ENCODE measurements at places on chromosomes 5 and 9.

DNA sequence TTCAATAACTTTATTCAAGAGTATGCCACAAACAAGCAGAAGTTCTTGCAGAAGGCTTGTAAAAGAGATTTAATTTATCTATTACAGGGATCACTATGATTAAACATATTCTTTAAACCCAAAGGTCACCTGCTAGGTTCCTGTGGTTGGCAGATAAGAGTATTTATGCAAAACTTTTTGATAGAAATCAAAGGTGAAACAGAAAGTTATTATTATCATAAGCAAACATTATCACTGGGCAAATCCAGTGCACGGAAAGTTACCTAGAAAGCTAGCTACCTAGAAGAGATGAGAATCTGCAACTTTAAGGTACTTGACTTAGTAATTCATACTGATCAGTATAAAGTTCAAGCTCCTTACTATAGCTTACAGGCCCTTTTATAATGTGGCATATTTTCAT lies 3.2 kb downstream of the STARD4 start:
- DNase-seq: no peak

DNA sequence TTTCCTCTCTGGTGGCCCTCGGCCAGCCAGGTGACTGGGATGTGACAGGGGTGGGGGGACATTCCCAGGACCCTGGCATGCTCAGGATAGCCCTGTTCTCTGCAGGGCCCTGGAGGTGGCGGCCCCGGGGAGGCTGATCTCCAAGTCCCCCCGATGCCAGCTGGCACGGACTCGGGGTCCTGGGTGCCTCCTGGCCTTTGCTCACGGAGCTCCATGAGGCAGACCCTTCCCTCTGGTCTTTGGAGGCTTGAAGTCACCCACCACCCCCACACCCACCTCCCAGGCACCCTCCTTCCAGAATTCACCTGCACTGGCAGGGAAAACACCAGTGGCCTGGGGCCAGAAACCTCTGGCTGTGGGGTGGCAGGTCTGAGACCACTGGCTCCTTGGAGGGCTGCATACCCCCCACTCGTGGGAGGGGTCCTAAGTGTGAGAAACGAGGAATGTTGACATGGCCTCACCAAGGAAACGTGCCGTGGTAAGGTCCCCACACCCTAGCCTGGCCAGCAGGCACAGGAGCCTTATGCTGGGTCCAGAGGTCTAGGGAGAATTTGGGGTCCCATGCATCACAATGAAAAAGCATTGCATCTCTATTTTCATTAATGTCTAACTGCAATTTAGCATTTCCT lies 130.8 kb upstream of the FAM120A start:
- DNase-seq: no peak

GRCh38 chr5:132230871-132231270 lies 3.2 kb upstream of the P4HA2 start:
- no peak for DNase-seq

DNA sequence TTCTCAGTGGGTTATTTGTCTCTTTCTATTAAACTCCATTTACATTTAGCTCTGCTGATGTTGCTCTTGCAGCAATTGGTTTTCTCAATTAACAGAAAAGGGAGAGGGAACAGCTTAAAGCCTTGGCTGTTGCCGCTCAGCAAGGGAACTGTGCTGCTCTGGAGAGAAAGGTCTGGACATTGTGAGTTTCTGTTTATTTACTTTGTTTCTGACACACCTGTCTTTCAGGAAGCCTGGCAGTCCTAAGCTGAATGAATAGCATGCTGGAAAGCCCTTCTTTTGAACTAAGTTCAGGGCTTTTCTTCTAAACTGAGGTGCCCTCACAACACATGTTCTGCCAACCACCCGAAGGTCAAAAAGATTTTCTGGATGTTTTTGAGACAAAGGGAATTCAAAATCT lies 491.9 kb downstream of the PDE4D start:
- DNase-seq: no peak

- peak; percentile 81 for DNase-seq
These were observed 15.2 kb downstream of the PTGES start for GRCh38 chr9:129737479-129738274.

- no peak for DNase-seq
These were observed 105.0 kb downstream of the ACTL7B start for GRCh38 chr9:108750661-108751215.

- DNase-seq: no peak
These were observed 77.9 kb downstream of the CDH18 start for GRCh38 chr5:19910136-19910535.

GRCh38 chr5:133322743-133323142 lies 270.9 kb downstream of the HSPA4 start:
- DNase-seq: no peak

DNA sequence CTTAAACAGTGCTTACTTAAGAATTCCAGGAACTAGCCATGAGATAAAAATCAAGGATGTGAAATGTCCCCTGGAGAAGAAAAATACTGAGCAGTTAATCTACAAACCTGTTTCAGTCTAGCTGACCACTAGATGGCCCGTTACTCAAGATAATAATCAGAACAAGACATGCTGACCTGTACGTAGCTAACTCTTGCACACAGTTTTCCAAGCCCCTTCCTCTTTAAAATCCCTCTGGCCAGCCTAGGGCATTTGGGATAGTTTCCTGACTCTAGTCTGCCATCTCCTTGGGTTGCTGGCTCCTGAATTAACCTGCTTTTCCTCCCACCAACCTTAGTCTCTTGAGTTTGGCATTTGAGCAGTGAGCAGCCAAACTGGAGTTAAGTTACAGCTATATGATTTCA lies 59.2 kb upstream of the TRAF1 start:
- no peak for DNase-seq

DNA sequence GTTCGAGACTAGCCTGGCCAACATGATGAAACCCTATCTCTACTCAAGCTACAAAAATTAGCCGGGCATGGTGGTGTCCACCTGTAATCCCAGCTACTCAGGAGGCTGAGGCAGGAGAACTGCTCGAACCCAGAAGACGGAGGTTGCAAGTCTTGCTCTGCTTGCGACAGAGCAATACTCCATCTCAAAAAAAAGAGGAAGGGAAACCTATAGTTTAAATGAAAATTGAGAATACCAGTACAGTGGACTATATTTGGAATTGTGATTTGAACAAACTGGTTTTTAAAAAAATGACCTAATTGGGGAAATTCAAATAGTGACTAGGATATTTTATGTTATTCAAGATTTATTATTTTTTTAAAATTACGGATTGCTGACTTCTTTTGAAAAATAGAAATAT lies 33.2 kb downstream of the DIAPH1 start:
- no peak for DNase-seq

- no peak for DNase-seq
These were observed 36.4 kb downstream of the NR4A3 start for GRCh38 chr9:99858087-99858486.

- DNase-seq: peak; percentile 37
These were observed 15.5 kb downstream of the TRIM7 start for GRCh38 chr5:181189363-181189961.

DNA sequence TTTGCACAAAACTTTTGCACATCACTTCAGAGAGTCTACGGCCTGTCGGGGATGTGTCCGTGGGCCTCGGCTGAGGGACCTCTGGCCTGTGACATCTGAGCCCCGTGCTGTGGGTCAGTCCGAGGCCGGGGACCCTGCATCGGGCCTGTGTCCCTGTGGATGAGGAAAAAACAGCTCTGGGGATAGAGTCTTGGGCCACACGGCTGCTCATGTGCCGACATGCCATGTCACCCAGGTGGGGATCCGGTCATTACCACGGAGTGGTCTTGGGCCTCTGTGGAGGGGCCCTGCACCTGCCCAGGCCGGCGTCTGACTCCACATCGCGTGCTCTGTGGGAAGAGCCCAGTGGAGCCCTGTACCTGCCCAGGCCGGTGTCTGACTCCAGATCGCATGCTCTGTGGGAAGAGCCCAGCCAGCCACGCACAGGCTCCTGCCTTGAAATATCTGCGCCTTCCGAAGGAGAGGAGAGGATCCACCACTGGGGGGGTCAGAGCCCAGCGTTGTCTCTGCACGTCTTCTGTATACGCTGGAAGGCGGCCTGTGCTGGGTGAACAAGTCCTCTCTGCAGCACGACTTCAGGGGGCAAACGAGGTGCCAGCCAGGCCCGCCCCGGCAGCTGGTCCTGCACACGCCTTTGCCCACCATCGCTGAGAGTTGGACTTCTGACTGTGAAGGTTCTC lies 27.5 kb upstream of the IRX4 start:
- no peak for DNase-seq

DNA sequence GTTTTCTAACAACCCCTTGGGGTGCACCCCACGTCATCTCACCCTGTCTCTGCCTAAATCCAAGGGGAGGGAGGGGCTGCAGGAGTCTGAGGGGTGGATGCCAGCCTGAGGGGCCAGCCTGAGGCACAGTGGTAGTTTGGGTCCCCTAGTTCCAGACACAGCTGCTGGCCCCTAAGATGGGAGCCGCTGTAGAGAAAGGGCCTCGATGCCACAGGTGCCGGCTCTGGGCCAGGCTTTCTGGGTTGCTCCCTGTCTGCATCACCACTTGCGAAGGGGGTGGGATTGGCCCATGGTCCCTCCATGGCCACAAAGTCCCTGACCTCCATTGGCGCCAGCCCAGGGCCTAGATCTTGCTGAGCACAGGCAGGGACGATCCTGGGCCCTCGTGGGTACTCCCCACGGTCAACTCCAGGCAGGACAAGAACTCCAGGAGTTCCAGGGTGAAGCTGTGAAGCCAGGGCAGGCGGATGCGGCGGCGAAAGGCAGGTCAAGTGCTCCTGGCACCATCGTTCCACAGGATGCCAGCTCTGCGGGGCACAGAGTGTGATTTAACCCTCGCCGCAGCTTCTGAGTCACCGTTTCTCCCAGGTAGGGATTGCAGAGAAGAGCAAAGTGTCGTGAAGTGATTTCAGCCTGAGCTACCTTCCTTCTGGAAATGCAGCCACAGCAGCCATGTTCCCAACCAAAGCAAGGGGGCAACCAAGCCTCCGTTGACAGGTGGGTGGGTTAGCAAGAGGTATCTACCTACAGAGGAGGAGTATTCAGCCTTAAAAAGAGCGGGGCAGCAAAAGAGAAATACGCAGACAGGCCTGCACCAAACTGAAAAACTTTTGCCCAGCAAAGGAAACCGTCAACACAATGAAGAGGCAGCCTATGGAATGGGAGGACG lies 41.6 kb upstream of the EXOC3 start:
- DNase-seq: no peak

DNA sequence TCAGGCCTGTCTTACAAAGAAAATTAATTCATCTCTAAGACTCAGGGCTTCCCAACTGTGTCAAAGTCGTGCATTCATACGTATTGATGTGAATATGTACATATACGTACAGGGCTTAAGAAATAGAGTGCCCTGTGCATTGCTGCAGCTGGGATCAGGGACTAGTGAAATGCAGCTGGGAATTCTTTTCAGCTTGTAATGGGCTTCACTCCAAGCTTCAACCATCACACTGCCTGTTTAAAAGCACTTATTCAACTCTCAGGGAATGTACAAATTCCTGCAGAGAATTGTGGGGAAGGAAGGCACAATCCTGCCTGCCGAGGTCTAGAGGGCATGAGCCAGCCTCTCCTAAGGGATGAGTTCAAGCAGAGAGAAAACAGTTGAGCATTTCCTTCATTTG lies 59.6 kb upstream of the MAN2A1 start:
- no peak for DNase-seq

- no peak for DNase-seq
These were observed 93.6 kb downstream of the SH3TC2 start for GRCh38 chr5:148969291-148969690.

DNA sequence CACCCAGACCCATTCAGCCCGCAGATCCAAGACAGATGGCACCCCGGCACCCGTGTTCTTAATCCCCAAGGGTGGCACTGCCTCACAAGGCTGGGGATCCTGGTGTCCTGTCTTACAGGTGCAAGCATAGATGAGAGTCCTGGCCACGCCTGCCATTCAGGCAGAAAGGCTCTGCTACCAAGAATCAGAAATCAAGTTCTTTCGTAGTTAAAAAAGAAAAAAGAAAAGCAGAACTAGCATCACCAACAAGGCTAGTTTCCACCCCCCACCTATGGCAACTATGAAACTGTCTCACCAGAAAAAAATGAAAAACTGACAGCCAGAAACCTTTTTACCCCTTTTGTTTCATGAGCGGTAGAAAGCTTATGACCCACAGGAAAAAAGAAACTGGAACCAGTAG lies 170.4 kb downstream of the SYK start:
- DNase-seq: no peak

GRCh38 chr9:12774861-12775678 lies at the start of gene LURAP1L:
TSS of gene LURAP1L (plus strand) at chr9:12775020. CDS start at chr9:12775716, 696 bp downstream.
- DNase-seq: no peak

GRCh38 chr5:113236536-113237288 lies 198.1 kb downstream of the TSSK1B start:
- no peak for DNase-seq

- no peak for DNase-seq
These were observed 124.5 kb upstream of the NFIB start for GRCh38 chr9:14438232-14439021.

- no peak for DNase-seq
These were observed 152.2 kb downstream of the PAX5 start for GRCh38 chr9:36881743-36882441.

GRCh38 chr5:118552146-118552545 lies 436.2 kb downstream of the DTWD2 start:
- DNase-seq: no peak

- DNase-seq: peak; percentile 17
These were observed 2.3 kb upstream of the ST8SIA4 start for GRCh38 chr5:100905259-100905914.

GRCh38 chr9:24464319-24464951 lies 81.3 kb downstream of the IZUMO3 start:
- DNase-seq: no peak

DNA sequence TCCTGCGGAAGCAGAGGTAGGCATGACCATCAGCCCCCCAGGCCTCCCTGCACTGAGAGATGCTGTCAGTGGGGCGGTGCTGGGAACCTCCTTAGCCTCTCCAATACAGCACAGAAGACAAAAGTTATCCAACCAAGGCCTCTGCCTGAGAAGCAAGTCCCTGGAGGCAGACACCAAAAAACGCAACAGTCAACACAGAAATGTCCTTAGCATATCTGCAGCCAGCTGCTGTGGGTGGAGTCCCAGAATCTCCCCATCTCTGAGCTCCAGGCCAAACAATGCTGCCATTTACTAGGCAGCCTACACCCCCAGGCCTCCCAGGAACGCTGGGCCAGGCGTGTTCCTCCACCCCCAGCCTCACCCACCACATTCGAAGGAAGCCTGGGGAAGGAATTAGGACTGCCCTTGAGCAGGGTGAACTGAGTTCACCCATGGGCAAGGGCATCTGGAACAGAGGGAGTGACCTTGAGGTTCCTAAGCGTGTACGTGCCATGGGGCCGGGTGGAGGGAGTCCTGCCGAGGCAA lies 43.7 kb downstream of the STK10 start:
- DNase-seq: no peak

- DNase-seq: no peak
These were observed 41.6 kb downstream of the TRIO start for GRCh38 chr5:14184725-14185124.

GRCh38 chr9:112194969-112195431 lies 19.9 kb upstream of the SUSD1 start:
- DNase-seq: no peak

- DNase-seq: no peak
These were observed 98.4 kb downstream of the LMNB1 start for GRCh38 chr5:126875303-126875785.

Data from CD8-positive, alpha-beta memory T cell (primary cell).